ENCODE measurements at places on chromosomes 2 and 18.

DNA sequence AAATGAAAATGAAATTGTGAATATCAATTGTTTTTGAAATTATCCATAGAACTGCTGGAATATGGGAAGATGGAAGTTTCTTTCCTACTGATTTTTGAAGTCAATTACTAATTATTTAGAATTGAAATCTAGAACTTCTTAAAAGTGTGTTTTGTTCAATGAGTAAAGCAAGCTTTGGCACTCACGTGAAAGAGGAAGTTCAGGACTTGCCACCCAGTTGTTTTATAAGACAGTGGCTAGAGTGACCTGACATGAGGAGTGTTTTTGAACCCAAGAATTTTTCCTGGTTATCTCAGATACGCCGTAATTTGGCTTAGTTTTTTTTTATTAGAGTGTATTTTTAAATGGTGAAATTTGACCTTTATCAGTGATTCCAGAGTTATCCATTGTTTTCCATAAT is 3.5 kb downstream of the MXD1 start:
- no peak for DNase-seq

DNA sequence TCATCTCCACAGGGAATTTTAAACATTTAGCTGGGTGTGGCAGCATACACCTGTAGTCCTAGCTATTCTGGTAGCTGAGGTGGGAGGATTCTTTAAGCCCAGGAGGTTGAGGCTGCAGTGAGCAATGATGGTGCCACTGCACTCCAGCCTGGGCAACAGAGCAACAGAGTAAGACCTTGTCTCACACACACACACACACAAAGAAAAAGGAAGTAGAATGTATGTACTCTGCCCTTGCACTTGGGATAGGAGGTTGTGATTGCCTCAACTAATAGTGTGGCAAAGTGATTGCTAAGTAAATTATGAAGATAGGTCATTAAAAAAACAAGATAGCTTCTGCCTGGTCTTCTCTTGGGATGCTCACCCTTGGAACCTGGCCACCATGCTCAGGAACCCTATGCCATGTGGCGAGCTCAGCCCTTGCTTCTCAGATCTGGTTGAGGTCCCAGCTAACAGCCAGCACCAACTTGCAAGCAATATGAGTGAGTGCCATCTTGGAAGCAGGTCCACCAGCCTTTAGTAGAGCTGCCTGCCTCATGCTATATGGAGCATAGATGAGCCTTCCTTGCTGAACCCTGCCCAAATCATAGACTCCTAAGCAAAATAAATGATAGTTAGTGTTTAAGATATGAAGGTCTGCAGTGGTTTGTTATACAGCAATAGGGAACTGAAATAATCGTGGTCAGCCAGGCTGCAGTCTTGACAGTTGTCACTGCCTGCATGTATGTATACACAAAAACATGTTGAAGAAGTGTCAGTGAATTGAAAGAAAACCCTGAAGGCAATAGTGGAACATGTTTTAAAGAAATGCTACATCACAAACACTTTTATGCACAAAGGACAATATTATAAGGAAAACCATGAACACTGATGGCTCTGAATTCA is 30.1 kb upstream of the PNO1 start:
- DNase-seq = no peak

GRCh38 chr2:150513647-150514046 is 26.2 kb upstream of the RND3 start:
- DNase-seq = no peak

GRCh38 chr2:101329026-101329425 is 20.5 kb upstream of the RNF149 start:
- DNase-seq = no peak

DNA sequence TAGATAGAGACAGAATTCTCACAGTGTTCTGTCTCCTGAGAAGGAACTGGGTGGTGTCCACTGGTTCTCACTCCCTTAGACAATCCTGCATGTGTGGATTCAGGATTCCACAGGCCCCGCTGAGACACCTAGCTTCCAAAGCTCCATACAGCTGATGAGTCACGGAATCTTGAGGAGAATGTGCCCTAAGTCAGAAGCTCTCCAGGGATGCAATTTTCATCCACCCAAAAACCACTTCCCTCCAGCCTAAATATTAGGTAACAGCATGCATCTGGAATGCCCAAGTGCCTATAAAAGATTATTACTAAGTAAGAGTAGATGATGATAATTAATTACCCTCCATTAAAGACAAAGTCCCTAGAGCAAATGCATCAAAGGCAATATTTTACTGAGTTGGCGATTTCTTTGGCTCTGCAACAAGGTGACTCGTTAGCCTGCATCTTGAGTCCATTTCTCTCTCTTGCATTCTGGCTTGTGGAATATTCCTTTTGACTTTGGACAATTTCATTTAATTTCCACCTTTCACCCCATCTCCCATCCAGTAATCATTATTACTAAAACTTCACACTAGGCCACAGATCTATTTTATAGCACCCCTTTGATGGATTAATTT is 475.1 kb downstream of the TNS1 start:
- no peak for DNase-seq

DNA sequence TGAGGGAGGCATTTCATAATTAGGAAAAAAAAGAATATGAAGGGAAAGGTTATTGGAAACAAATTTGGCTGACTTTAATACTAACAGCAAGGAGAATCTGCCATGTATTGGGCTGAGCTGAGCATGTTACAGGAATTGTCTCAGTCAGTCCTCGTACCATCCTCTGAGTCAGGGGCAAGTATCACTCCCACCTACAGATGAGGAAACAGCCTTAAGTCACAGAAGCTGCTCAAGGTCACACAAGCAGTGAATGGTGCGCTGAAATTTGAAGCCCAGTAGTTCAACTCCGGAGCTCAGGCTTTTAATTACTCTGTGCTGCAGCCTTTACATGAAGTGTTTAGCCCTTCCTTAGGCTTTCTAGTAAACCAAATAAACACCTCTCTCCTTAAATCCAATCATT is 17.3 kb downstream of the PROKR1 start:
- no peak for DNase-seq

GRCh38 chr2:190887089-190887488 is 6.5 kb downstream of the GLS start:
- peak; percentile 34 for DNase-seq

- DNase-seq = no peak
Measured at GRCh38 chr2:153222231-153223165, 256.1 kb downstream of the RPRM start.

GRCh38 chr2:128301501-128301966 is 17.1 kb downstream of the HS6ST1 start:
- no peak for DNase-seq

DNA sequence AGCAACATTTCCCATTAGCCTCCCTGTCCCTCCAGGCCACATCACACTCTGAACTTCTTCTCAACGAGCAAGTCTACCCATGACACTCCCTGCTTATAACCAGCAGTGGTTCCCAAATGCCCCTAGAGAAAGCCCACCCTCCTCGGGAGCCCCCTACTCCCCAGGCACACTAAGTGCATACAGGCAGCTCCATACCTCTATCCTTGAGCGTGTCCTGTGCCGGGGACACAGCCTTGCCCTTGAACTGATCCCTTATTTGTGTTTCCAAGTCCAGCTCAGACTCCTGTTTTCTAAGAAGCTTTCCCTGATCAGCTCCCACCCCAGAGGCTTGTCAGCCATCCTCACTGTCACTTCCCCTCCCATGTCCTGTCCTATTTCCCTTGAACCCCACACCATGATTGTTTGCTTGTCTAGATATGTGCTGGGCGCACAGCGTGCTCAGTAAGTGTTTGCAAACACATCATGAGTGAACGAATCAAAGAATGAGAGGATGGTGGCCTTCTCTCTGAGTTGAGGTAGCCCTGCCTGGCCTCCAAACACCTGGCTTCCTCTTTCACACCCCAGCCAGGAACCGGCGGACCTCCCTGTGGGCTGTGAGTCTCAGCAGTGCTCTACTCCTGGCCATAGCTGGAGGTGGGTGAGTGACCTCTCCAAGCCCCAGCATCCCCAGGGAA is 2.1 kb downstream of the TEX51 start:
- DNase-seq = no peak

- no peak for DNase-seq
Measured at GRCh38 chr2:203470371-203470770, 64.7 kb downstream of the RAPH1 start.

DNA sequence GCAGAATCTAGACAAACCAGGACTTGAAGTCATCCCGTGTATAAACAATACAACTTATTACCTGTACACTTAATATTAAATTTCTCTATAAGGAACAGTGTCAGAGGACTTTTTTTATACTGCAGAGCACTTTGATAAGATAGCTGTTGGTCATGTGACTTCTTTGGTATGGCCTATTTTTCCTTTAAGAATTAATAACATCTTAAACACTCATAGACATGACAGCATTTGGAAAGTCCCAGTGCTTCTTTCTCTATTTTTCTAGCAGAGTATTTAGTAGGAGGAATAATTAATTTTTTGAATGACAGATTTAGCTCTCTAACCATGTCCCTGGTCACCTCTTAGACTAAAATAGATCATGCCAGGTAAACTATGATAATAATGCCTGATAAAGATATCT is 59.4 kb downstream of the PLCL1 start:
- DNase-seq = no peak

DNA sequence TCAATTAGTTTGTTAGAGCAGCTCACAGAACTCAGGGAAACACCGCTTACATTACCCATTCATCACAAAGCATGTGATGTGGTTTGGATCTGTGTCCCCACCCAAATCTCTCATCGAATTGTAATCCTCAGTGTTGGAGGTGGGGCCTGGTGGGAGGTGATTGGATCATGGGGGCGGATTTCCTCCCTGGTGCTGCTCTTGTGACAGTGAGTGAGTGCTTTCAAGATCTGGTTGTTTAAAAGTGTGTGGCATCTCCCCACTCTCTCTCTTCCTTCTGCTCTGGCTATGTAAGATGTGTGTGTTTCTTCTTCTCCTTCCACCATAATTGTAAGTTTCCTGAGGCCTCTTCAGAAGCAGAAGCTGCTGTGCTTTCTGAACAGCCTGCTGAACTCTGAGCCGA is 63.5 kb upstream of the AGPS start:
- DNase-seq = no peak

DNA sequence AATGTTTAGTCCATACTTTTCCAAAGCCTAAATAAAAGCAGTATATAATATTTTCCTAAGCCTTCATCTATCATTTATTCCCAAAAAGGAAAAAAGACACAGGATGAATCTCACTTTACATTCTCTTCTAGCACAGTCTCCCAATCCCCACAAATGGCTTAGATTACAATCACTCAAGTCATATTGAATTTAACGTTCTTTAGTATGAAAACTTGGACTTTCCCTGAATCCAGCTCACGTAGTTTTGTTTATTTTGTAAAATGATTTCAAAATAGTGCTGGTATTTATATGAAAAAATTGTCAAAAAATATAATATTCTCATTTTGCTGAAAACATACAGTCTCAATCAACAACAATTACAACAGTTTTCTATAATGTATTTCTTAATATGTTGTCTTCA is 137.7 kb upstream of the CCDC150 start:
- DNase-seq = no peak

- DNase-seq = no peak
Measured at GRCh38 chr2:226548732-226549131, 250.9 kb downstream of the IRS1 start.

DNA sequence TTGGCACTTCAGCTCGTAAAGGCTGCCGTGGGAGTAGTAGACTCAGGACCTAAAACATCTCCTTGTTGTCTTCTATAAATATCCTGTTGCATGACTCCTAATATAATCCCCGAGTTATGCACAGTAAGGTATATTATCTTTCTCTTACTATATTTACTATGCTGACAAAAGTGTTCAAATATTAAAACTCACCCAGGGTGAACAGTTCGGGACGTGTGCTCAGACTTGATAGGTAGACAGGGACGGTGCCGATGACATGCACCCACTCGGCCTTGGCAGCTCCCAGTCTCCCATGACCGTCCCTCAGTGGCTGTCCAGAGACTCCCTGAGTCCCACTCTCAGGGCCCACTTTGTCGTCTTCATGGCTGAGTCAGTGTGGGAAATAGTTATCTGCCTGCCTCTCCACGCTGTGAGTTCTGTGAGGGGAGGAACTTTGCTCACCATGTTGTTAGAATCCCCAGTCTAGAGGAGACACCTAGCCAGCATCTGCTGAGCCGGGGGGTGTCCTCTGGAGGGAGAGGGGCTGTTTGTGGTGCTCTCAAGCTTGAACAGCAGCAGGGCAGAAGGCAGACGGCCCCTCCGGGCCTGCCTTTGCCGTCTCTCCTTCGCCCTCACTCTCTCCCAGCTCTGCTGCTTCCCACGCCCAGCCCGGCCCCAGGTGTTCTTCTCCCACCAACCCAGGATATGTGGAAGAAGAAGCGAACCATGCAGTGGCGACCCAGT is 75.0 kb downstream of the DGKD start:
- DNase-seq = no peak

- DNase-seq = peak; percentile 34
Measured at GRCh38 chr2:182593394-182593975, 122.6 kb upstream of the DNAJC10 start.

- DNase-seq = peak; percentile 25
Measured at GRCh38 chr2:42048299-42049220, 739 bp downstream of the PKDCC start.

DNA sequence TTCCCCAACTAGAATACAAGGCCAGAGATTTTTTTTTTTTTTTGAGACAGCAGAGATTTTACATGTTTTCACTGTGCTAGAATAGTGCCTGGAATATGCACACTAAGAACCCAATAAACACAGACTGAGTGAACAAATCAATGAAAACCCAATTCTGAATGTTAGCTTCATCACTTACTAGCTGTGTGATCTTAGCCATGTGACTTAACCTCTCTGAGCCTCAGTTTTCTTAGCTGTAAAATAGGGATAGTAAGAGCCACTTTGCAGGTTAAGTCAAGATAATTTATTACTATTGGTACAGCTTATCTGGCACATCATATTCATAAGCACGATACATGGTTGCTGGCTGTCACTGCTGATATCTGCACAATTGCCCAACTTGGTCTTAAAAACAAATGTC is 140.6 kb downstream of the EN1 start:
- DNase-seq = no peak

GRCh38 chr2:144679942-144680341 is 160.0 kb upstream of the ZEB2 start:
- no peak for DNase-seq

- no peak for DNase-seq
Measured at GRCh38 chr2:72955228-72956049, 38.1 kb downstream of the EMX1 start.

GRCh38 chr18:45725336-45725735 is 1.4 kb downstream of the SLC14A1 start:
- no peak for DNase-seq

- no peak for DNase-seq
Measured at GRCh38 chr2:68978098-68978497, 3.7 kb downstream of the GKN1 start.

DNA sequence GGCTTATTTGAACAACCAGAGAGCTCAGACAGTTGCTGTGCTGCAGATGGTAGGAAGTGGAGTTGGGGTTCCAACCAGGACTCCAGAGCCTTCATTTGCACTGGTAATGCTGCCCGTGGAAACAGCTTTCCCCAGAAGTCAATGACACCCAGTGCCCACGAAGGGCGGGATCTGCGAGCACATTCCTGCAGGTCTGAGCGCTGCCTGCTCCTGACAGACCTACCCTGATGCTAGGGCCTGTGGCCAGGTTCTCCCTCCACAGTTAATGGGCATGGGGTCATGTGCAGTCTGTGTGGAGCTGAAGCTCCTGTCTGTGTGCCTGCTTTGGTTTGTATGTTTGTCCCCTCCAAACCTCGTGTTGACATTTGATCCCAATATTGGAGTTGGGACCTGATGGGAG is 299.0 kb upstream of the HS6ST1 start:
- no peak for DNase-seq

GRCh38 chr2:178510384-178510783 is 30.1 kb downstream of the PLEKHA3 start:
- DNase-seq = no peak

- no peak for DNase-seq
Measured at GRCh38 chr2:104844807-104845551, 8.9 kb upstream of the POU3F3 start.
